ENCODE measurements at places on chromosomes 1 and 21.

DNA sequence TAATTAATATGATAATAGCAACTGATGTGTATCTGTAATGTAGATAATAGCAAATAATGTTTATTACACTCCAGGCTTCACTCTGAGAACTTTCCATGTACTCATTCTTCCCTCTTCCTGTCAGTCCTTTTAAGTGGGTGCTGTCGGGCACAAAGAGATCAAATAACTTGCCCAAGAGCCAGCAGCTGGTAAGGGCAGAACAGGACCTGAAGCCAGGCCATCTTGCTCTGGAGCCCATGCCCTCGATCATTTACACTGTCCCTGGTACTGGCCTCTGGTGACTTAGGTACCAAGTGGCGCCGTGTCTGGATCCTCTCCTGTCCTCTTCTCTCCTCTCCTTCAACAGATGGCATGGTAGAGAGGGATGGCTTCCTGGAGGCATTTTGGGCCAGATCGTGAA is 97.2 kb downstream of the VPS13D start:
- DNase-seq = no peak

GRCh38 chr1:110426854-110427253 is 19.4 kb upstream of the LAMTOR5 start:
- DNase-seq = peak; percentile 27

GRCh38 chr1:151346082-151346768 is 827 bp downstream of the RFX5 start:
- no peak for DNase-seq

DNA sequence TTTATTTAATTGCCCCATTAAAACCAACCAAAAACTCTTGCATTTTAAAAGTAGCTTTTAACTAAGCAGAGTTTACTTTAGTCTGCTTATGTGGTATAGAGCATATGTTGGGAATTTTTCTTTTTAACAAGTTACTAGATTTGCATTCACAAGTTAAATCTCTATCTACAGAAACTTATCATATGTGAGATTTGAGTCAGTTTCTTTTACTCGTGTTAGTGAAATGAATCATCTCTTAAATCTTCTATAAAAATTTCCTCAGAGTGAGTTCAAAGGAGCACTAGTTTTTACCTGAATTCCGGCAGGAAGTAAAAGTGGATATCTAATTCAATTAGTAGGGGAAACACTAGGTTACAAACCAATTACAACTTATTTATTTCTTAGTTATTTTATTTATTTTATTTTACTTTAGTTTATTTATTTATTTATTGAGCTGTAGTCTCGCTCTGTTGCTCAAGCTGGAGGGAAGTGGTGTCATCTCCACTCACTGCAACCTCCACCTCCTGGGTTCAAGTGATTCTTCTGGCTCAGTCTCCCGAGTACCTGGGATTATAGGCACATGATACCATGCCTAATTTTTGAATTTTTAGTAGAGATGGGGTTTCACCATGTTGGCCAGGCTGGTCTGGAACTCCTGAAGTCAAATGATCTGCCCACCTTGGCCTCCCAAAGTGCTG is 1609.6 kb upstream of the B3GALT2 start:
- DNase-seq = no peak

DNA sequence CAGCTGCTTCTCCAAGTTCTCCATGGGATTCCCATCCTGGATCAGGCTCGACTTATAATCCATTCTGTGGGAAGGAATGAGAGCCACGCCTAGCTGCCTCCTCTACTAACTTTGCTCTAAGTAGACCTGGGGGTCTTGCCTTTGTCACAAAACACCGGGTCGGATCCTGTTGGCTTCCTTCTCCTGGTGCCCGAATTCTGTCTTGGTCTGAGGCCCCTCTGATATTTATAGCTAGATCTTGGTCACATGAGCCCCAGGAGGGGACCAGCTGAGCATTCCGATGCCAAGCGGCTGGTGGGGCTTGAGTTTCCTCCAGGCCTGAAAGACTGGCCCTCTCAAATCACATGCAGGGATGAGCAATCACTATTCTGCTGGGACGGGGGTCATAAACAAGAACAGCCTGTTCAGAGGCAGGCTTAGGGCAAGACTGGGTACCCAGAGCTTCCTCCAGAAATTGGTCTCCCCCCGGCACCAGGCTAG is at the start of gene TRIM63:
TRIM63 (minus strand) TSS at position 199 of the 480 bp plus-strand sequence; CDS start at position 63, 136 bp downstream.
- DNase-seq = no peak

DNA sequence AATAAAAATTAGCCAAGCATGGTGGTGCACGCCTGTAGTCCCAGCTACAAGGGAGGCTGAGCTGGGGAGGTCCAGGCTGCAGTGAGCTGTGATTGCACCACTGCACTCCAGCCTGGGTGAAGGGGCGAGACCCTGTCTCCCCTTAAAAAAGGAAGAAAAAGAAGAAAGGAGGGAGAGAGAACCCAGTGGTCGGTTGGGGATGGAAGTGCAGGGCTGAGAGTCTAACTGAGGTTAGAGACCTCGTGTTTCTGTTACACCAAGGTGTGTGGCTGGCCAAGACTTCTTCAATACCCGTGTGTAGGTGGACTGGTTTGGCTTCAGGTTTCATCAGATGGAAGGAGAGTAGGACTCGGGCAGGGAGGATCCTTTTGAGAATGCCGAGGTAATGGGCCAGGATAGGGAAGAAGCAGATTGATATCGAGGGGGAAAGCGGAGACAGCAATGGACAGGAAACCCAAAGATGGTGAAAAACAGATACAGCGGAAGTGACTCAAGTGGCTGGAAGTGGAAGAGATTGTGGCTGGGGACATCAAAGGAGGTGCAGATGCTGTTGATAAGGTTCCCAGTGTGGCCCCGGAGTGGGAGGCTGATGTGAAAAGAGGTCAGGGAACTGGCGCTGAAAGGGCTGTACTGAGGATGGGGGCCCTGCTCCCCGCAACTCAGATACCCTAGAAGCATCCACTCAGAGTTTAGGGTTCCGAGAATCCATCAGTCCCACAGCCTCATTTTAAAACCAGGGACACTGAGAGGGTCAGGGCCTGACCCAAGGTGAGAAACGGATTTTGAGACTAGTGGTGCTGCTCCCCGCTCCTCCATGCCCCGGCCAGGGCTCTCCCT is 681 bp upstream of the UBXN10 start:
- DNase-seq = peak; percentile 51

DNA sequence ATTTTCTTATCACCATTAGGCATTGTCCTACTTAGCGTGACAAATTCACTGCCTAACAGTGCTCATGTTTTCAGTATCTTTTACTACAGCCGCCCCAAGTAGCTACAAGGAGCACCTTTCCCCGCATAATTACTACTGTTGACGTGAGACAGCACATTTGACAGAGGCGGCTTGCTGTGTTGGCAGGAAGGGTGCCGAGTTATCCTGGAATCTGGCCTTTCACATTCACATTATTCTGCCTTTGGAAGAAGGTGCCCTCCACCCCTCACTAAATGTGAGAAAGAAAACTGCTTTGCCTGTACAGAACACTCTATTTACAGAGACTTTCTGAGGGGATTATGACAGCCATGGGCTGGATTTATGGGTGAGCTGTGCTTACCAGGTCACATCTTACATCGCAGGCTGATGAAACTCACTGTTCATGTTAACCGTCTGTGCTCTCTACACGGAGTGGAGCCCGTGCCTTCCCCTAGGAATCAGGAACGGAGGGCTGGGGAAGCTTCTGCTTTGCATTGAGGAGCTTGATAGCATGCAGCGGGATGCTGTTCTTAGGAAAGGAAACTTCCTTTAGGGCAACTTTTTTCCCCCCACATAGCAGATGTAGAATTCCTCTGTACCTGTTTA is 148.0 kb upstream of the ZRANB2 start:
- DNase-seq = no peak

- peak; percentile 40 for DNase-seq
Observed at GRCh38 chr1:157948312-157949073, 45.0 kb upstream of the KIRREL1 start.

DNA sequence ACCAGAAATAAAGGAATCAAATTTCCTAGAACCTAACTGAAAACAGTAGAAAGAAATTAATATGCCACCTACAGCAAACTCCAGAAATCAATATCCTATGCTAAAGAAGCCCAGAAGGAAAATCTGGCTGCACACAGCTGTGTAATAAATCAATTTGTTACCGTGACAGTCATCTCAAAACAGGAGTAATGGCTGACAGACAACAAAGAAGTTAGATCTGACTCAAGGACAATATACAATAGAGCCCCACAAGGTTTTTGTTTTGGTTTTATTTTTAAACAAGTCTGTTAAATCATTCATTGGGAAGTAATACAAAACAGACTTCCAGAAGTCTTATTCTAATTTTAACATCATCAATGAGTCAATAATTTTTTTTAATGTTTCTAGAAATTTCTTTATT is 168.4 kb downstream of the RERE start:
- no peak for DNase-seq

- no peak for DNase-seq
Observed at GRCh38 chr1:219826290-219826689, 102.1 kb downstream of the SLC30A10 start.

DNA sequence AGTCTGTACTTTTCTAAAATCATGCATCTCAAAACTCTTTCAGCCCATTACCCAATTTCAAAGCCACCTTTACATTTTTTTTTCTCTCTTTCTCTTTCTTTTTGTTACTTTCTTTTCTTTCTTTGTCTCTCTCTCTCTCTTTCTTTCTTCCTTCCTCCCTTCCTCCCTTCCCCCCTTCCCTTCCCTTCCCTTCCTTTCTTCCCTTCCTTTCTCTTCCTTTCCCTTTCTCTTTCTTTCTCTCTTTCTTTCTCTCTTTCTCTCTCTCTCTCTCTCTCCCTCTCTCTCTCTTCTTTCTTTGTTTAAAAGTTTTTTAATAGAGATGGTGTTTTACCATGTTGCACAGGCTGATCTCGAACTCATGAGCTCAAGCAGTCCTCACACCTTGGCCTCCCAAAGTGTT is 11.5 kb downstream of the ZMYM4 start:
- no peak for DNase-seq

- no peak for DNase-seq
Observed at GRCh38 chr1:213162862-213163261, 111.8 kb downstream of the RPS6KC1 start.

GRCh38 chr1:201791051-201791778 is 37.7 kb upstream of the IPO9 start:
- DNase-seq = no peak

Measured in KBM-7 (cell line).